ENCODE measurements at places on chromosomes 1 and 21.

GRCh38 chr1:77170687-77171086 is 48.5 kb downstream of the PIGK start:
- DNase-seq = peak; percentile 82

- no peak for DNase-seq
Observed at GRCh38 chr1:9658199-9658598, 6.7 kb downstream of the PIK3CD start.

DNA sequence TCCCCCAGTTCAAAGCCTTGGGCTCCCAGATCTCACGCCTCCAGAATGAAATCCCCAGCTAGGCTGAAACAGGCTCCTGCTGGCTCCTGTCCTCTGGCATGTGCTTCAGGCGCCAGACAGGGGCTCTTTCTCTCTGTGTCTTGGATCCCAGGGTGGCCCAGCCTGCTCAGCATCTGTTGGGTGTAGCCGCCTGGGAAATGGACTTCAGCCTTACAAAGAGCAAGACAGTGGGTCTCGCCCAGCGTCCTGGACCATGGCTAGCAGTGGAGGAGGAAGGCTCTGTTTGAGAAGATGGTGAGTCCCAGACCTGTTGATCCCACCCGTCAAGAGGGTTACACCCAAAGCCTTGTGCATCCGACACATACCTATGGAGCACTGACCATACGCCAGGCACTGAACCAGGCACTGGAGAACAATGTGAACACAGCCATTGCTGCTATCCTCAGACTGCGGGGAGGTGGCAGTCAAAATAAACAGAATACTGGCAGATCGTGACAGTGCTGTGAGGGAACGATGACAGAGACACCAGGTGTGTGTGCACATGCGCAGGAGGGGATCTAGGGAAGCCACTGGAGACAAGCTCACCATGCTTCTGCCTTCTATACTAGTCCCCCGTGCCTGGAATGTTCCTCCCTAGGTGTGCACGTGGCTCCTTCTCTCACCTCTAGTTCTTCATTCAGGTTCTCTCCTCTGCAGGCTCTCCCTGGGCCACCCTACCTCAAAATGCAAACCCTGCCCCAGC is 93.0 kb upstream of the GCLM start:
- no peak for DNase-seq

DNA sequence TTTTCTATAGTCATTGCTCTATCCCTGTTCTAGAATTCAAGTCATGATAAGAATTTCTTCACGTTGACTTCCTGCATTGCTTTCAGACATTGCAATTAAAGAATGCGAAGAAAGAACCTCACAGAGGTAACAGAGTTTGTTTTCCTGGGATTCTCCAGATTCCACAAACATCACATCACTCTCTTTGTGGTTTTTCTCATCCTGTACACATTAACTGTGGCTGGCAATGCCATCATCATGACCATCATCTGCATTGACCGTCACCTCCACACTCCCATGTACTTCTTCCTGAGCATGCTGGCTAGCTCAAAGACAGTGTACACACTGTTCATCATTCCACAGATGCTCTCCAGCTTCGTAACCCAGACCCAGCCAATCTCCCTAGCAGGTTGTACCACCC is 10.6 kb downstream of the APCS start:
- peak; percentile 16 for DNase-seq

Data from foreskin fibroblast (primary cell).